ENCODE measurements at places on chromosomes 11 and 22. TPM values are rescaled to one million over a fixed set of nuclear protein-coding genes. Genes with fewer than 3 reads are reported as not detected.

The CYTH4 gene
- total RNA-seq: 42.8 TPM

The CDHR5 gene
- not detected for total RNA-seq

The UBXN1 gene
- total RNA-seq: 119 TPM

- no peak overlapping the region for H3K27ac ChIP-seq
- DNase-seq: no peak
- H3K4me3 ChIP-seq: no peak overlapping the region
- H3K27me3 ChIP-seq: no peaks in the 10 kb centered on the region
These were observed 62.0 kb upstream of the YPEL1 start for GRCh38 chr22:21797444-21798221.

GRCh38 chr22:26970809-26971394 lies 313.5 kb downstream of the MIAT start:
- H3K4me3 ChIP-seq: no peak overlapping the region
- DNase-seq: no peak
- H3K27me3 ChIP-seq: peaks cover 2% of the 10 kb centered on the region
- no peak overlapping the region for H3K27ac ChIP-seq
- no peaks in the 10 kb centered on the region for H3K36me3 ChIP-seq
- no peaks in the 10 kb centered on the region for H3K4me1 ChIP-seq

Measured in activated CD4-positive, alpha-beta T cell treated with anti-CD3 and anti-CD28 coated beads for 36 hours (primary cell).